HS-27A (cell line): ENCODE measurements at places on chromosomes 3 and 15.

- DNase-seq: no peak
Measured at GRCh38 chr3:150787741-150788370, 24.9 kb upstream of the SIAH2 start.

DNA sequence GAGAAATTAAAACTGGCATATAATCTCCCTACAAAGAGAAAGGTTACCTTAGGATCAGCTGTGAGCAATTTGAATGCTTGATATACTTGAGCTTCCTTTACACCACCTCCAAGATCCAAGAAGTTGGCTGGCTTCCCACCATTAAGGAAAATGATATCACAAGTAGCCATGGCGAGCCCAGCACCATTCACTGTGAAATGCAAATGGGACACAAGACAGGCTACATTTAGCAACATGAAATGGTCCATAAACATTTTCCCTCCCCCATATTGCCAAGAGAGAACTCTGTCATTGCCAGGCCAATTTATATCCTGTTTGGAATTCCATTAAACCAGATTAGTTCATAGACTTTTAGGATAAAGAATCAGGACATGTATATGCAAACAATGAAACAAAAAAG lies 158.7 kb downstream of the SUCLG2 start:
- no peak for DNase-seq

DNA sequence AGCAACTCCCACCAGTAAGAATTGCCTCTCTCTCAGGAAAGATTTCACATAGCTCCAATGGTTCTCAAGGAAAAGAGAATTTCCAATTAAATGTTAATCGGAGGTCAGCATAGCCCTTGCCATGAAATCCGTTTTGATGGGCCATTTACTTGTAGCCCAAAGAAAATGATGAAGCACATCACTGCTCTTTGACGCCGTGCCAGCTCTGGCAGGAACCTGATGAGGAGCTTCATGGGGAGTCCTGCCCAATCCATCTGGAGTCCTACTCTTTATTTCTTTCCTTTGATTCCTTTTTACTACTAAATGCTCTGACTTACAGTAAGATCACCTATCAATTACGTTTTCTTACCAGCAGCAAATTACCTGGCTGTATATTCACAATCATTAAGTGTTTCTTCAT lies 84.7 kb downstream of the FGF12 start:
- no peak for DNase-seq

- peak; percentile 30 for DNase-seq
Measured at GRCh38 chr3:115855911-115856310, 232.6 kb downstream of the GAP43 start.

DNA sequence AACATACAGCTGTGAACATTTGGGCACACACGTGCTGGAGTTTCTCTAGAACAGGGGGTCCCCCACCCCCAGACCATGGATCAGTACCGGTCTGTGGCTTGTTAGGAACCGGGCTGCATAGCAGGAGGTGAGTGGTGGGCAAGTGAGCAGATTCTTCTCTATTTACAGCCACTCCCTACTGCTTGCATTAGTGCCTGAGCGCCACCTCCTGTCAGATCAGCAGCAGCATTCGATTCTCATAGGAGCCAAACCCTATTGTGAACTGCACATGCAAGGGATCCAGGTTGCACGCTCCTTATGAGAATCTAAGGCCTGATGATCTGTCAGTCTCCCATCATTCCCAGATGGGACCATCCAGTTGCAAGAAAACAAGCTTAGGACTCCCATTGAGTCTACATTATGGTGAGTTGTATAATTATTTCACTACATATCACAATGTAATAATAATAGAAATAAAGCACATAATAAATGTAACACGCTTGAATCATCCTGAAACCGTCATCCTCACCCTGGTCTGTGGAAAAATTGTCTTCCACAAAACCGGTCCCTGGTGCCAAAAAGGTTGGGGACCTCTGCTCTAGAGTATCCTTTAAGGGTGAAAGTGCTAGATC lies 25.8 kb downstream of the CHRM5 start:
- no peak for DNase-seq

DNA sequence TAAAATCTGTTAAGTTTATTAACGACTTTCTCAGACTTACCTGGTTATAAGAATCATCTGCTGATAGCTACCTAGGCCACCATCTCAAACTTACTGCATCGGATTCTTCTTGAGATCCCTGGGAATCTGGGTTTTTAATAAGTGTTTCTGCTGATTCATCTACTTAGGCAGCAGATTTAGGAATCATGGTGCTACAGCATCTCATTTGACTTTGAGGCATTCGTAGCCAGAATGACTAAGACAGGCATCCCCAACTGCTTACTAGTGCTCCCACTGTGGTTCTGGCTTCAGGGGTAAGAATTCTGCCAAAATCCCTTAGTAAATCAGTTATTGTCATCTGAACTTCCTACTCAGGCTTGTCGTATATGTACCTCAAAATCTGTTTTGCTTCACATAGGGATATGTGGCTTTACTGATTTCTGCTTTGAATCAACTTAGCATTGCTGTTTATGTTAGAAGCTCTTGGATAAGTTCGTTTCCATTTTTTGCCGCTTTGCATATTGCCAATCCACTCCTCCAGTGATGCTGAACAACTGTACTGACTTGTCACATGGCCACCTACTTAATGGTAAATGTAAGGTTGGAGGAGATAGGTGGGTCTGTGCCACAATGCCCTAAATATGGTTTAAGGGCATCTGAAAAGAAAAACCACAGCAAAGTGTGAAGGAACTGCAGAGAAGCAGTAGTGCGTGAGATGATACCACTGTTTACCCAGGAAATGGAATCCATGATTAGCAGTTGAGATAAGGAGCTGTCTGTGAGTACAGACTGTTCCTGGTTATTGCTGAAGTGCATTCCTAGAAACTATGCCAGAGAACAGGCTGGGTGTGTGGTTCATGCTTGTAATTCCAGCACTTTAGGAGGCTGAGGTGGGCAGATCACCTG lies 60.3 kb downstream of the MAP6D1 start:
- DNase-seq: no peak

- DNase-seq: peak; percentile 63
Measured at GRCh38 chr3:131110087-131110486, 83.4 kb downstream of the NEK11 start.

DNA sequence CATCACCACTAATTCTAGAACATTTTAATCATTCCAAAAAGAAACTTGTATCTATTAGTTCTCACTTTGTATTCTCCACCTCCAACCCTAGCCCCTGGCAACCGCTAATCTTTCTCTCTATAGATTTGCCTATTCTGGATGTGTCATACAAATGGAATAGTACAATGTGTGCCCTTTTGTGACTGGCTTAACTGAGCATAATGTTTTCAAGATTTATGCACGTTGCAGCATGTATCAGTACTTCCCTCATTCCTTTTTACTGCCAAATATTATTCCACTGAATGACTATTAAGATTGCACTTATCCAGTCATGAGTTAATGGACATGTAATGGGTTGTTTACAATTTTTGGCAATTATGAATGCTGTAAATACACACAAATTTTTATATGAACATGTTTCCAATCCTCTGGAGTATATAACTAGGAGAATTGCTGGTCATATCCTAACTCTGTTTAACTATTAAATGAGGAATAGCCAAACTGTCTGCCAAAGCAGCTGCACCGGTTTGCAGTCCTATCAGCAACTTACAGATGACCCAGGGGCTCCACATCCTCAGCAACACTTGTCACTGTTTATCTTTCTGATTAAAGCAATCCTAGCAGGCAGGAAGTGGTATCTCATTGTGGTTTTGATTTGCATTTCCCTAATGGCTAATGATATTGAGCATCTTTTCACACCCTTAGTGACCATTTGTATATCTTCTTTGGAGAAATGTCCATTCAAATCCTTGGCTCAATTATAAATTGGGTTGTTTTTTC lies 42.9 kb downstream of the DCUN1D1 start:
- DNase-seq: no peak

DNA sequence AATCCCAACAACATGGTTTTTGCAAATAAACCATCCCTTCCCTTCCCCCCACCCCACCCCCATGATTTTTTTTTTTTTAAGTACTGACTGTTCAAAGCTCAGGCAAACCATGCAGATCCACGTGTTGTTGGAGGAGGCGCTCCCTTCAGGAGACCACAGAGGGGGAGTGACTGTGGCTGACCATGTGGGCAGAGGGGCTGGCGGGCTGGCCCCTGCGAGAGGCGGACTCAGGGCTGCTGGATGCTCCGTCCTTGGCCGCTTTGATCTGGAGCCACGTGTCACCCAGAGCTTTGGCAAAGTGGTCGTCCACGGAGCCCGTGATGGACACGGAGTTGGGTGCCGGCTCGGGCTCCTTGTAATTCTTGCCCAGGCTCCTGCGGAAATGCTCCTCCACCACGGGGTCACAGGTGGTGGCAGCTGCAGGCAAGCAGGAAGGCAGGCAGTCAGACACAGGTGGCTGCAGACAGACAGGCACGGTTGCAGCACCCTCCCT lies 85.3 kb downstream of the VGLL4 start:
- DNase-seq: no peak

GRCh38 chr15:34588046-34588674 lies 4.7 kb upstream of the GOLGA8B start:
- peak; percentile 91 for DNase-seq

- no peak for DNase-seq
Measured at GRCh38 chr3:82129221-82129801, 367.9 kb upstream of the GBE1 start.

DNA sequence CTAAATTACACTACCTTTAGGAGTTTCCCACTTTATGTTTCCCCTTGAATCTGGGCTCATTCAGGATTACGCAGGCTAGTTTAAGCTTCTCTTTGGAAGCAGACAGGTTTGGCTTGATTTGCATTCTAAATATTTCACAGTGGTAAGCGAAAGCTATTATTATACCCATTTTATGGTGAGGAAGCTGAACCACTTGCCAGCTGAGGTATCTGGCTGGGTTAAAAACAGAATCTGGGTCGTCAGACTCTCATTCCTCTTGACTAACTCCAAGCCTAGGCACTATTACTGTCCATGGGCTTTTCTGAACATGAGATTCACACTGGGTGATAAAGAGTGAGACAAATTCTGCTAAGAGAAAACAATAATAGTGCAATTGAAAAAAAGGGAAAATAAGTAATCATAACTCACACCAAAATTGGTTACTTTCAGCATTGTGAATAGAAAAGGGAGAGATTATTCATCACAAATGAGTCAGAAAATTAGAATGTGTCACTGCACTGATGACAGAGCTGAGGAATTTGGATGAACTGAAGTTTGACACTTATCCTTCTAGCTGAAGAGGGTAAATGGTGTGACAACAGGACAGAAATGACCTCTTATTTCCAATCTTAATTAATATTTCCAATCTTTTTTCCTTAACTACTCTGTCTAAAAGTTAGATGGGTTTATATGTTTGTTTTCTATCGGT lies 211.3 kb downstream of the TIGIT start:
- DNase-seq: no peak

DNA sequence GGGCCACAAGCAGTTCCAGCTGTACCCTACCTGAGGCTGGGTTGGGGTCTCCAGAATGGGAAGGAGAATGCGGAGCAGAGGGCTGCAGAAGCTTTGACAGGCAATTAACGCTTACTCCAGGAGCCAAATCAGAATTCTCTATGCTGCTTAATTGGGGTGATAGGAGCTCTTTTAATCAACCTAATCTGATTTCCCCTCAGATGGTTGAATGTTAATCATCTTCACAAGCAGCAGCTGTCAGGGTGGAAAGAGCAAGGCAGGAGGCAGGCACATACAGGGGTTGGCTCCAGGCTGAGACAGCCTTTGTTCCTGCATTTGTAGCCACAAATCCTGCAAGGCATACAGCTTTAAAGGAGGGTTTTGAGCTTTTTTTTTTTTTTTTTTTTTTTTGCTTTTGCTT lies 2.6 kb downstream of the CILP start:
- DNase-seq: no peak

GRCh38 chr15:69314131-69314530 lies 15.4 kb downstream of the PAQR5 start:
- no peak for DNase-seq

DNA sequence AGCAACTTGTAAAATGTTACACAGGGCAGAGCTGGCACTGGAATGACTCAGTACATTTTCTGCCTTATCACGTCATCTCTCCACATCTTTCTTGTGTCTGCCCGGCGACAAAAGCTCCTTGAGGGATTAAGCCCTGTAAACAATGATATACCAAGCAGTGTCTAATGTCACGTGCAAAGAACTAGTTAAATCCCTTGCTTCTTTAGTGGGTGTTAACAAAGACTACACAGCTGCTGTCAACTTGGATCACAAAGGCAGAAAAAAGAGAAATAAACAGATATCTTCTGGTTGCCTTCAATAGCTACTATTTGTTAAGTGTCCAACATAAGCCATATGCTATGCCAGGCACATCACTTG lies 48.1 kb upstream of the FRMD4B start:
- no peak for DNase-seq

DNA sequence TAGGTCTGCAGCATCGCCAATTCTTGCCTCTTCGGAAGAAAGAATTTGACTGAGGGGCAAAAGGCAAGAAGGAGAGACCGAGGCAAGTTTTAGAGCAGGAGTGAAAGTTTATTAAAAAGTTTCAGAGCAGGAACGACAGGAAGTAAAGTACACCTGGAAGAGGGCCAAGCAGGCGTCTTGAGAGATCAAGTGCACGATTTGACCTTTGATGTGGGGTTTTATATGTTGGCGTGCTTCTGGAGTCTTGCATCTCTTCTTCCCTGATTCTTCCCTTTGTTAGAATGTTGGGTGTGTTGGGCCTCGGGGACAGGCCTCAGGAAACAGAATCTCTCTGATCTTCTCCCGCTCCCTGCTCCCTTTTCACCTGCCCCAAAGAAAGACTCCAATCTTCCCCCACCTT lies 40.6 kb upstream of the FLNB start:
- DNase-seq: no peak

DNA sequence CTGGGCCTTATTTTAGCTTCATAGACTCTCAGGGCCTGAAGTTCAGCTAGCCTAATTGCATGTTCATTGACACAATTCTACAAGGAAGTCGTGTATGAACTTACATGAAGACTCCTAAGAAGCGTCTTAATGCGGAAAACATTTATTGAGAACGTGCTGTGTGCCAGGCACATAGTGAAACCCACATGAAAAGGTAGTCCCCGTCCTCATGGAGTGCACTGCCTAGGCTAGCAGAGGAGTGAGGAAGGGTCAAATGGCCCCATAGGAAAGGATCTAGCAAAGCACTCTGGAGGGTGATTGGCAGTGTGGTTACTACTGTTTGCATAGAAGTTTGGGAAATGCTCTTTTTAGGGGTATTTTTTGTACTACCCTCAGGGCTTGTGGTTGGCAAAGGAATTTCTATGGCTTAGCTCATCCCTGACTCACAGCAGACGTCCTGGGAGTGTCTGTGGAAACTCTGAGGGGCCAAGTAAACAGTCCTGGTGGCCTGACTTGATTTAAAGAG lies 854 bp upstream of the NPTN start:
- peak; percentile 92 for DNase-seq

DNA sequence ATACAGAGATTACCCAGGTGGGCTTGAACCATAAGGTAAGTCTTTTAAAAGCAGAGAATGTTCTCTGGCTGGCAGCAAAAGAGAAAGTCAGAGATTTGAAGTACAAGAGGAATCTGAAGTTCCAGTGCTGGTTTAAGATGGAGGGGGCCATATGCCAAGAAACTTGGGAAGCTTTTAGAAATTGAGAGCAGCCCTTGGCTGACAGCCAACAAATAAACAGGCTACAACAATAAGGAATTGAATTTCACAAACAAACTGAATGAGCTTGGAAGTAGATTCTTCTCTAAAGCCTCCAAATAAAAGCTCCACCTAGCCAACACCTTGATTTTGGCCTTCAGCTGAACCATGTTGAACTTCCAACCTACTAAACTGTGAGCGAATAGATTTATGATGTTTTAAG lies 85.7 kb downstream of the TRIM42 start:
- no peak for DNase-seq
